ENCODE measurements at places on chromosomes 1 and 21.
A peak's percentile ranks its signal among the peaks of the same experiment; 100 is the strongest.

DNA sequence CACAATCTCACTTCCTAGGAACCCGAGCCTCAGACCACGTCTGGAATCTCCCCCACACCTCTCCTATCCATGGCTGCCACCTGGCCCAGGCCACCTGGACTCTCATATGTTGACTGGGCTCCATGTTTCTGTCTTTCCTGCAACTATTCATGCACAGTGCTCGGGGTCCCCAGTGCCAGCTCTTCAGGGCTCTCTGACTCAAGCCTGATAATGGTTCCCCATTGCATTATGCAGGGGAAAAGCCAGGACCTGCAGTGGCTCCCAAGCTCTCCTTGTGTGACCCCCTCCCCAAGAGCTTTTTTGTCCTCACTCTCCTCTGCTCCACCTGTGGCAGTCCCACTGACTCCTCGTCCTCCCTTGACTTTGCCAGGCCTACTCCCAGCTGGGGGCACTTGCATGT lies 417.6 kb downstream of the NPHP4 start:
- DNase-seq: no peak

GRCh38 chr1:186212568-186213224 lies 162.4 kb downstream of the TPR start:
- peak; percentile 64 for DNase-seq

DNA sequence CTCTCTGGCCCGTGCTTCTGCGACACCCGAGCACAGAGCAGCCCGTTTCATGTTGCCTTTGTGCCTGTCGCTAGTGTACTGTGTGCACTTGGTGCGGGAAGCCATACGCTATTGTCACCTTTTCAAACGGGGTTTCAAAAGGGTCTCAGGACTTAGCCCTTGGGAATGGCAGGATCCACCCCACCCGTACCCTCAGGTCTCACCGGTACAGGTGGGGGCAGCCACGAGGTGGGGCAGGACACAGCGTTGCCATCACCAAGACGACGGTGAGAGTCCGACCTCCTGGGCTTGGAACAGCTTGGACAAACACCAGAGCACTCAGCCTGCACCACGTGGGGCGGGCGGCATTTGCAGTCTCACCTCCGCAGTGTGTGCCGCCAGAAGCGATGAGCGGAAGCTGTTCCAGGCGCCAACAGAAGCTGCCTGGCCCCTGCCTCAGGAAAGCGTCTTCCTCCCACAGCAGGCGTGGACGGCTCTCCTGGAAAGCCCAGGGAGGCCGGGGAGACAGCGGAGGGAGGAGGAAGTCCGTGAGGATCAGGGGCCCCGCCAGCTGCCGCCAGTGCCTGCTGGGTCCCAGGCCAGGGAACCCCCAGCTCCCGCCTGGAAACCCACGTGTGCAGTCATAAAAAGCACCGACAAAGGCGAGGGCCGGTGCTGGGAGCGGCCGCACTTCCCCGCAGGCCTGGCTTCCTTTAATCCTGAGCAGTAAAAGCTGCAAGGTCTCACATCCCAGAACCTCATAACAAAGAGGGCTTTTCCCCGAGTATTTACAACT lies 131.3 kb upstream of the ARHGEF16 start:
- peak; percentile 69 for DNase-seq

- DNase-seq: no peak
Observed at GRCh38 chr1:83508485-83509151, 490.3 kb downstream of the TTLL7 start.

- peak; percentile 91 for DNase-seq
Observed at GRCh38 chr1:46477153-46477929, 12.3 kb upstream of the DMBX1 start.

DNA sequence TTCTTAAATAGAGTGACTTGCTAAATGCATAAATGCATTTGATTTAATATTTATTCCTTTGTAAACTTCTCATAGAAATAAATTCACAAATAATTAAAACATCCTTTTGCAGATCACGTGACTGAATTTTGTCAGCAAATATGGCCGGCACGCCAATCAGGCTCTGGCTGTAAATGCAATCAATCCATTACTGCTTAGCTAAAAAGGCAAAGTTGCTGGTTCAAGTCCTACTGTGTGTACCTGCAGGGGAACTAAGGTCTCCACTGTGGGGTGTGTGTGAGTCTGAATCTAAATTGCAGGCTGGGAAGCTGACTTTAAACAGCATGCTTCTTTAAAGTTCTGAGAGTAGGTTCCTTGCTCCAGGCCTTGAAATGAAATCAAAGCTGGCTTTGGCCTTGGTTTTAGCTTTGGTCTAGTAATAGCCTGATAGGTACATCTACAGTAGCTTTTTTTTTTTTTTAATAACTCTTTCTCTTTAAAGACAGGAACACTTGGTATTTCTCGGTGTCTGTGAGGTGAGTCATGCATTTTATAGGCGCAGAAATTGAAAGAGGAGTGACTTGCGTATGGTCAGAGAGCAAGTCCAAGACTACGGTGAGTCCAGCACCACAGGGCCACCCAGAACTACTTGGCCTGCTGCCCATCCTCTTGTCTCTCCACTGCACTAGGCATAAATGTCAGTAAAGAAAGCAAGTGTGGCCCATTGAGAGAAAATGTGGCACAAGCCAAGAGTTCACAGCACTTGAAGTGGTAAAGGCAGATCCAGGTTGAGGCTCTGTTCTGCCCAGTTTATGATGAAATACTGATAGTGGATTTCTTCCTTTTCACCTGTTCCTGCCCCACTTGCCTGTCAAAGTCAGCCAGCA lies 36.2 kb upstream of the LYST start:
- peak; percentile 27 for DNase-seq

DNA sequence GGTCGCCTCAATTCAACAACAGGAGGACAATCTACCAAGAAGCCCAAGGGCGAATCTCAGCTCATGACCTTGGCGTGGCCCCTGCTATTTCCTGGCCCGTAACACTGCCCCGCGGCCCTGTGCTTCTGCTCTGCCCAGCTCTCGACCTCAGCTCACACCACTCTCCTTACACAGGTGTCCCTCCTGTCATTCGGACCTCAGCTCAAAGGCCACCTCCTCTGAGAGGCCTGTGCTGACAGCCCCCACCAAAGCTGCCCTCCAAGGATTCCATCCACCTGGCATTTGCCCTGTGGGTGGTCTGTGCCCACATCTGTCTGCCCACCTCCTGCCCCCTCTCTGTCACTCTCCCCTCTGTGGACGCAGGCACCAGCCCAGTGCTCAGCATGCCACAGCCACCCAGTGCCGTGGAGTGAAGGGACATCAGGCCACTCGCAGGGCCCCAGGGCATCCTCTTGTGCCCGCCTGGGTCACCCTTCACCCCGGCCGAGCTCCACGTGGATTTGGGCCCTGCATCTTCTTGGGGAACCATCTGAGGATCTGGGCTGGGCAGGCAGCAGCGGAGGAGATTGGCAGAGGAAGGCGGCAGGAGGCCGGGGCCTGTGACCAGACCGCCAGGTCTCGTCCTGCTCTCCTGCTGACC lies 70.3 kb downstream of the DHRS3 start:
- DNase-seq: no peak

DNA sequence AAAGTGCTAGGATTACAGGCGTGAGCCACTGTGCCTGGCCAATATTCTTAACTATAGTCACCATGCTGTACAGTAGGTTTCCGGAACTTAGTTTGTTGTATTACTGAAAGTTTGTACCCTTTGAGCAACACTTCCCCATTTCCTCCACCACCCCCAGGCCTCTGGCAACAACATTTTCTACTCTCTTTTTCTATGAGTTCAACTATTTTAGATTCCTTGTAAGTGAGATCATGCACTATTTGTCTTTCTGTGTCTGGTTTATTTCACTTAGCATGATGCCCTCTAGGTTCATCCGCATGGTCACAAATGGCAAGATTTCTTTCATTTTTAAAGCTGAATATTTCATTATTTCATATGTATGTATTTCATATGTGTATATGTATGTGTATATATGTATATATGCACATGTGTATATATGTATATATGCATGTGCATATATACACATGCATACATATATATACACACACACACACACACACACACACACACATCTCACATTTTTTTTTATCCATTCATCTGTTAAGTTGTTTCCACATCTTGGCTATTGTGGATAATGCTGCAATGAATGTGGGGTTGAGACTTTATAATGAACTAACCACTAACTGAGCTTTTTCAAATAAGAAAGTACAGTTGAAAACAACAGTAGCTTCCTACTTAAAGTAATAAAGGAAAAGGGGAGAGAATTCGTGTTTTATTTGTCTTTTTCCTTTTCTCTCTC lies 256.8 kb upstream of the C1orf105 start:
- DNase-seq: no peak

- DNase-seq: peak; percentile 37
Observed at GRCh38 chr1:242454262-242455051, 70.0 kb downstream of the PLD5 start.

DNA sequence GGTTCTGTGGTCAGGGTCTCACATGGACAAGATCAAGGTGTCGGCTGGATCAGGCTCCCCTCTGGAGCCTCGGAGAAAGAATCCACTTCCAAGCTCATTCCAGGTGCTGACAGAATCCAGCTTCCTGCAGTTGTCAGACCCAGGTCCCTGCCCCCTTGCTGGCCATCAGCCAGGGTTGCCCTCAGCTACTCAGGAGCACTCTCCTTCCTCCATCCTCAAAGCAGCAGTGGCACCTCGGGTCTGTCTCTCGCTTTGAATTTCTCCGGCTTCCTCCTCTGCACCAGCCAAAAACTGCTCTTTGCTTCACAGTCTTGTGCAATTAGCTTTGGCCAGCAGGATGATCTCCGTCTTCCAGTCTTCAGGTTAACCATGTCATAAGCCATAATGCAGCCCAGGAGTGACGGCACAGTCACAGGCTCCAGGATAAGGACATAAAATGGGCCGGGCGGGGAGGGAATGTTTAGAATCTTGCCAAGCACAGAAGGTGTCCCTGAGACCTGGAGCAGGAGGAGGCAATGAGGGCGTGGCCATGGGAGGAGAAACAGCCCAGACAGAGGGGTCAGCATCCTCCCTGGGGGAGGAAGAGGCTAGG lies 79.4 kb upstream of the SLC25A33 start:
- DNase-seq: no peak

DNA sequence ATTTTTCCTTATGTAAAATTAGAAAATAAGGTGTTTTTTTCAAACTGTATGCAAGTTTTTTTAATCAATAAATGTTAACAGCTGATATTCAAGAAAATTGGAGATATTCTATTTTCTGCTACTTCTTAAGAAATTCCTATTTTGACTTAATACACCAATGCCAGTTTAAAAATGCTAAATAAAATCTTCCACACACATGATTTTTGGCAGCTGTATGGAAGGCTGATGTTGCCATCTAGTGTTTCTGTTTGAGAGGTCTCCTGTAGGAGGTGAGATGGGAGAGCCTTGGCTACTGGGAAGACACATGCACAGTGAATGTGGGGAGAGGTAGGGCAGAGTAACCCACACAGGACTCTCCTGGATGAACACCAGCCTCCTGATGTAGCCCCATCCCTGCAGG lies 29.2 kb upstream of the OR2B11 start:
- peak; percentile 67 for DNase-seq

- DNase-seq: no peak
Observed at GRCh38 chr1:16393570-16394521, 26.8 kb downstream of the SZRD1 start.

- DNase-seq: no peak
Observed at GRCh38 chr1:101739826-101740330, 256.8 kb downstream of the OLFM3 start.

DNA sequence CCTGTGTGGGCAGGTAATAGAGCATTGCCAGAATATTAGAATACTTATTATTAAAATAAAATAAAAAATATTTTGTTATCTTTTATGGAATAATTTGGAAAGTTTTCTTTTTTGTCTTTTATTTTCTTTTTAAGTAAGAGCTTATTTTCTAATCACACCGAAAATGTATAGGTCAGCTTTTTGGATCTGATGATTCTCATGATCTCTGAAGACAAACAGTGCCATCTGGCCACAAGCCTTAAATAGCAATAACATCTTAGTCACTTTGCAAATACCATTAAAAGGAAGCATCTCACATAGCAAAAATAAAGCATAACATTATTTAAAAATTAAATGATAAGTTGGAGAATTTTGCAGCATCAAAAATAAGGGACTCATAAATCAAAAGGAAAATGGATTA lies 213.8 kb downstream of the PLA2G4A start:
- DNase-seq: no peak

- DNase-seq: peak; percentile 69
Observed at GRCh38 chr1:232457595-232457994, 172.3 kb downstream of the SIPA1L2 start.

GRCh38 chr1:108767115-108767514 lies 20.6 kb downstream of the STXBP3 start:
- DNase-seq: no peak

- DNase-seq: no peak
Observed at GRCh38 chr1:89044970-89045721, 19.9 kb downstream of the GBP1 start.

DNA sequence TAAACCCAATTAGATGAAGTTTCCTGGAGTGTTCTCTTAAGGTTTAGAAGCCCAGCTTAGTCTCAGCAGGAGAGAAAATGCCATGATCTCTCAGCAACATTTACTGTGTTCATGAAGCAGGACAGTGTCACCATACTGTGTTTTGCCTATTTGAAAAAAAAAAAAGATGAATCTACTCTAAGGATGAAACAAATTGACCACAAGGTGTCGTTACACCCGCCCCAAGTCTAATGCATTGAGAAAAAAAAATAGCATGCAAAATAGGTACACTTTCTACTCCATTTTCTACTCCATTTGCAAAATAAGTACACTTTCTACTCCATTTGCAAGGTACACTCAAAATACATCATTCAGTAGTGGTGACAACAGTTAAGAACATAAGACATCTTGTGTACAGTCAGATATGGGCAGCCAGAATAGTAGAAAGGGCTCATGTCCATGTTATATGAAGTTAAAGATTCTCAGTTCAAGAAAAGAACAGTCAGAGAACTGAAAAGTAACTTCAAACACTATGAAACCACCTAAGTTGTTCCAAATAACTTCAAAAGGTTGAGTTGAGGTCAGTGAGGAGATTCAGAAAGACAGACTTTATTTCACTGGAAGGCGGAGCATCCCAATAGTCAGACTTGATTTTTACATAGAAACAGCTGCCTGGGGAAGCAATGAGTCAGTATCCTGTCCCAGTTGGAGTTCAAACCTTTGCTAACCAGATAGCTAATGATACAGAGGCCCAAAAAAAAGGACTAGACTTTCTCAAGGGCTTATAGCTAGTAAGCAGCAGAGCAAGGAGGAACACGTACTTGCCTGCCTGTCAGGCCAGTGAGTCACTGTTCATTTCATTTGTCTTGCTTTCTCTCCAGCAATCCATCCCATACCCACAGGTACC lies 13.3 kb downstream of the PLPPR5 start:
- DNase-seq: no peak
